ENCODE measurements at places on chromosomes 5 and 9.

DNA sequence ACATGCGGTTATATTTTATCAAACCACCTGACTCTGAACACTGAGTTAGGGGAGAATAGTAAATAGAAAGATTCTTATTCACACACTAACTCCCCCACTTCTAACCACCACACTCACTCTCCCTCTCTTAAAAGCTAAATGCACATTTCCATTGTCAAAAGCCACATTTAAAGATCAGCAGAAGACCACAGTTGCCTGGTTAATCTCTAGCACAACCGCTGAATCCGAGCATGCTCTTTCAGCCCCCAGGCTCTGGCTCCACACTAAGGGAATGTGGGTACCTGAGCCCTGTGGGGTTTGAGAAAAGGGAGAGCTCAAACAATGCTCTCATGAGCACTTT, 35.7 kb downstream of the PFDN1 start:
- no peak for DNase-seq

- no peak for DNase-seq
These were observed 172.5 kb upstream of the PTPRD start for GRCh38 chr9:10785255-10785654.

GRCh38 chr9:77284616-77285015, 107.3 kb downstream of the VPS13A start:
- no peak for DNase-seq

- DNase-seq: no peak
These were observed 77.0 kb downstream of the IQGAP2 start for GRCh38 chr5:76479973-76480667.

DNA sequence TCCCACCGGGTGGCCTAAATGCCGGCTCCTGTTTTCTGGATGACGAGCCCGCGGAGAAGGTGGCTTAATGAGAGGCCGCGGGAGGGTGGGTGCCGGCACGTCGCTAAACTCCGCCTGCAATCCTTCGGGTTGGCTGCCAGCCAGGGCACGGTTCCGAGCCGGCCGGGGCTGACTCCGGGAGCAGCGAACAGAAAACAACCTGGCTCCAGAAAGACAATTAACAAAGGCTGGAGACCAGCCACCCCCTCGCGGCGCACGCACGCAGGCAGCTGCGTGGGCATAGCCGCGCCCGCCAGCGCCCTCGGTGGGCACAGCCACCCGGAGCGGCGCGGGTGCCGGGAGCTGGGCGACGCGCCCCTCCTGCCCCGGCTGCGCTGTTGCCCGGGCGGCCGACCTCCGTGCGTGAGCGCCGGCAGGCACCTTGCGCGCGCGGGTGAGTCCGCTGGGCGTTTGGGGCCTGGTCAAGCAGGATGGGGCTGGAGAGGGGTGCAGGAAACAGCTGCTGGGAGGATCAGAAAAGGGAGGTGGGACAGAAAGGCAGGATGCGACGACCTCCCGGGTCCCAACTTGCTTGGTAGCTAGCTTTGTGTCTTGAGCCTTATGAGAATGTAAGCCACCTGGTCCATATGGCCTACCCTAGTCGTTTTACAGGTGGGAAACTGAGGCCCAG, at the start of gene ARHGEF37:
ARHGEF37 (plus strand) TSS at position 307 of the 670 bp plus-strand sequence. CDS start 16,272 bp downstream, outside the sequence.
- peak; percentile 58 for DNase-seq
